ENCODE measurements at places on chromosomes 3 and 15.
A peak's percentile ranks its signal among the peaks of the same experiment; 100 is the strongest.

DNA sequence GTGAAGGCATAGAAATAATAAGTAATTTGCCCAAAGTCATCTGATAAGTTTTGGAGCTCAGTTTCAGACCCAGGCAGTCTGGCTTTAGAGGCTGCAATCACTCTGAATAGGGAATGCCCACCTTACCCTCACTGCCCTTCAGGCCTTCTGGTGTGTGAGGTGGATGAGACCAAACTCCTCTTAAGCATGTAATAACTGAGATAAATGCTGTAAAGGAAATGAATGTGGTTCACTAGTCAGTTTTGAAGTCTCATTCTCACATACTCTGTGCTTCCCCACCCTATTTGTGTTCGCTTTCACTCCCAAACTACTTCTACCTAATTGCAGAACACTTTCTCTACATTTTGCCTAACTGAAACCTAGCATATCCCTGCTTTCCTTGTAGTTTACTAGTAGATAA, 144.1 kb downstream of the FILIP1L start:
- DNase-seq, result no peak

DNA sequence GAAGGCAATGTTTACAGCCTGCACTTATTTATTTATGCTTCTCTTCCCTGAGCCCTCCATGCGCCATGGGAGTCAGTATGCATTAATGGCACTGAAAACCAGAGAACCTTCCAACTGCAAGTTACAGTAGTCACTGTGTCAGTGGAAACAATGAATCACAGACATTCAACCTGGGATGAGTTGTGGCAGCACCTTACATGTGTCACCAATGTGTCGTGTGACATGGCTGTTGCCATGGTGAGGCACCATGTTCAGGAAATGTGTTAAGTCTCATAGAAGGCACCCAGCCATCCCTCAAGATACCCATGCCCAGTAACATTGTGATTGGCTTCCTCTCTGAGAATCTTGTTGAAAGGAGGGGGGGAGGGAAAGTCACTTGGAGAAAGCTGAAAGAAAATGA, 105.0 kb downstream of the FOXP1 start:
- no peak for DNase-seq

- DNase-seq, result no peak
Measured at GRCh38 chr3:141241616-141242376, 10.2 kb downstream of the PXYLP1 start.

DNA sequence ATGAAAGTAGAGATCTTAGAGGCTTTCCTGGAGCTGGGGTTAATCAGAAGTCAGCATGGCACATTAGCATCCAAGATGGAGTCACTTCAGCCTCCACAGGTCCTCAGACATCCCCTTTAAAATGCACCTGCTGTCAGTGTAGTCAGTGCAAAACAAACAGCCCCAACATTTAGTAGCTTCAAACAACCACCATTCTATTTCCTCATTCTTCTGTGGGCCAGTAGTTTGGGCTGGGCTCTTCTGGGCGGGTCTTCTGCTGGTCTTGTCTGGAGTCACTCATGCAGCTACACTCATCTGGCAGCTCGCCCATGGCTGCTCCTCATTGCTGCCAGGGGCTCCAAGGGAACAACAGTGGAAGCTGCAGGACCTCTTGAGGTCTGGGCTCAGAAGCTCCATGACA, 99.9 kb downstream of the TLE3 start:
- no peak for DNase-seq

DNA sequence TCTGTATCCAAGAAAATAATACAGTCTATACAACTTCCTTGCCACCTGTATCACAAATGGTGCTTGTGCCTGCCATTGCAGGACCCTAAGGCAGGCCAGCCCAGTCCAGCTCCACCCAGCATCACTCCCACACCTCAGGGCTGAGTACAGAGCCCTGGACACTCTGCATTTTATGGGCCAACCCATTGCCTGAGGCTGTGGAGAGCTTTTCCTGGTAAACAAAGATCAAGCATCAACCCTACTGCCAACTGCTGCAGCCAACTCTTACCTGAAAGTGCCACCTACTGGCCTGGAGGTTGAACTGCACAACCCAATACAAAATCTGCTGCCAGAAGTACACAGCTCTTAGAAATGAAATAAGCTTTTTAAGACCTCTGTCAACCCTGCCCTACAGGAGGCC, 1082.2 kb downstream of the NAALADL2 start:
- no peak for DNase-seq

- peak; percentile 99 for DNase-seq
Measured at GRCh38 chr3:186108941-186109865, at the start of gene ETV5. TSS of gene ETV5 (minus strand) at chr3:186109089. CDS start at chr3:186105868, 3,221 bp downstream.

DNA sequence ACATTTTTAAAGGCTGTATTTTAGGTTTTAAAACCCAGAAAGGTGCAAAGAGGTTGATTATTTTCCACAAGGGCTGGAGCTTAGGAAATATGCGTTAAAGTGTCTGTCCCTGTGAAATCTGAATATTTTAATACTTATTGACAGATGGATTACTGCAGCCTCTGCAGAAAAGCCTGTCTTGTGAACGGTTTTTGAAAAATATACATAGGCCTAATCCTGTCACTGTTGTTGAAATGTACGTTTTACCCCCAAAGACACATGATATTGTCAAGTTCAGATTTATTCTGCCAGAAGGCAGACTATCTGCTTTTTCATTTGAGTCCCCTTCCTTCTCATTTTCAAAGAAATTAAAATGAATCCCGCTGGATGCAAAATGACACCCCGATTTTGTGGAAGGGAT, 2.2 kb upstream of the BCL6 start:
- DNase-seq, result no peak

DNA sequence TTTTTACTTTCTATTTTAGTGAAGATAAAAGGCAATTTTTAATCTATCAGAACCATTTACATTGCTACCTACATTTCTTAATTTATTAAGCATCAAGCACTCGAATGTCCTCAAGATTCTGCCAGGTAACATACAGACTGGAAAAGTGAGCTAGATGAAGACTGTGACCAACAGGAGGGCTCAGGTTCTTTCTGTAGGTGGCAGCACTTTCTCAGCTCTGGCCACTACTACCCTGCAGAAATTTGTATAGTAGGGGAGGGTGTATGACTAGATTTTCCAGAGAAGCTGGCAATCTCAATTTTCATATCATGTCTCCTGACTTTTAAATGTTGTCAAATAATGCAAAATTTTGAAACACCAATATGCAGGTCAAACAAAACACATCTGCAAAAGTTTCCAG, 165.0 kb upstream of the SUCLG2 start:
- no peak for DNase-seq

- DNase-seq, result no peak
Measured at GRCh38 chr3:35653347-35653746, 14.0 kb downstream of the ARPP21 start.

- no peak for DNase-seq
Measured at GRCh38 chr3:71356265-71356664, 227.3 kb downstream of the FOXP1 start.

DNA sequence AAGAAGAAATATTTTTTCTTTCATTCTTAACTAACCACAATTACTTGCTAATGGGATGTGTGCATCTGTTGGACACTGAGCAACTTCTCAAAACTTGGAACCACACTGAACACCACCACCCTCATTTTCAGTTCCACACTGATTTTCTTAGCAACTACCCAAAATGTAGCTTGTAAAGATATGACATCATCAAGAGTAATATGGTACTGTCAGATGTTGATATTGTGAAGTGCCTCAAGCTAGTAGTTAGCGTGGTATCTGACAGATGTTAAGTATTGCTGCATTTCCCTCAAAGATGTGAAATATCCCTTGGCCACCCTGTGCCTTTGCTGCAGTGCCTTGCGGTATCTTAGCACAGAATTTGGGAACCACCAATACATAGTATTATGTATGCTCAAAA, 9.3 kb downstream of the RFTN1 start:
- DNase-seq, result peak; percentile 49

DNA sequence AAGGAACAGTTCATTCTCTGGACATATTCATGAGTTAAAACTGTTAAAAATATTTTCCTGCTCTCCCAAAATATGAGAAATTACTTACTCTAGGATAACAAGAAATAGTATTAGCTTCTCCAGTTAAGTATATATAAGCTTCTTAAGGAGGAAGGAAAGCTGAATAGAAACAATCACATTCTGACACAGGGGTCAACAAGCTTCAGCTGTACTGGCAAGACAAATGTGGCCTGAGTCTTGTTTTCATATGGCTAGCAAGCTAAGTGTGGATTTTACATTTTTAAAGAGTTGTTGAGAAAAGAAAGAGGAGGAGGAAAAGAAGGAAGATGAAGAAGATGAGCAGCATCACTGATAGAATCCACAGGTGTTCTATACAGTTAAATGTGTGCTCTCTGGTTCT, 313.8 kb downstream of the ZPLD1 start:
- no peak for DNase-seq

DNA sequence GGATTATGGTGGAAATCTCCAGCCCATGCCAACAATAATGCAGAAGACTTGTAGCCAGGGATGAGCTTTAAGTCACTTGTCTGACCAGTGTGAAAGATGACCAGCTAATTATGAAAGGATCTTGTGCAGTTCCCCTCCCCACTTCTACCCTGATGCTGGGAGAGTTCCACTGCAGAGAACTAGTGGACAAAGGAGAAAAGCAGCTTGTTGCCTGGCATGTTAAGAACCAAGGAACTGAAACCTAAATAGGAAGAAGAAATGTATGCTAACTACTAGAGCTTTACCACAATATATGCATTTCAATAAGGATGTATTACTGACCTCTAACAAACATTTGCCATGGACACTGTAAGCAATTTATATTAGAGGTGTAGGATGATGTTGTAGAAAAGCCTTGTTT, 52.2 kb upstream of the CSTA start:
- DNase-seq, result no peak

GRCh38 chr3:122271246-122271898, 53.7 kb upstream of the CSTA start:
- DNase-seq, result no peak

- DNase-seq, result no peak
Measured at GRCh38 chr3:62885136-62885535, 9.9 kb upstream of the CADPS start.

- DNase-seq, result peak; percentile 57
Measured at GRCh38 chr3:8954938-8955763, 8.1 kb downstream of the RAD18 start.

DNA sequence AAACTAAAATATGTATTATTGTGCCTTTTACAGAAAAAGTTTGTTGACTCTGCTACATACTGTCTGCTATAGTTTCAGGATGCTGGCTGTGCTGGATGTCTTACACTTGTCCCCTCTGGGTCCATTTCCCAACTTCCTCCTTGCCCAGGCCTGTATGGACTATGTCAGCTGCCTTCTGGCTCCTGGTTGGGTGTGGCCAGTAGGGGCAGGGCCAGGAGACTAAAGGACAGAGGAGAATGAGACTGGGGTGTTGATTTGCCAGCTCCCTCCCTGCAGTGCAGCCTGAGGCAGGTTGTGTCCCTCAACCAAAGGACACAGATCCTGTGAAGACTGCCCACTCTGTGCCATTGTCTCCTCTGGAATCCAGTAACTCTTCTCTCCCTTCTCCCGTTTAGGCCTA, 90.6 kb upstream of the UBE2E2 start:
- no peak for DNase-seq

DNA sequence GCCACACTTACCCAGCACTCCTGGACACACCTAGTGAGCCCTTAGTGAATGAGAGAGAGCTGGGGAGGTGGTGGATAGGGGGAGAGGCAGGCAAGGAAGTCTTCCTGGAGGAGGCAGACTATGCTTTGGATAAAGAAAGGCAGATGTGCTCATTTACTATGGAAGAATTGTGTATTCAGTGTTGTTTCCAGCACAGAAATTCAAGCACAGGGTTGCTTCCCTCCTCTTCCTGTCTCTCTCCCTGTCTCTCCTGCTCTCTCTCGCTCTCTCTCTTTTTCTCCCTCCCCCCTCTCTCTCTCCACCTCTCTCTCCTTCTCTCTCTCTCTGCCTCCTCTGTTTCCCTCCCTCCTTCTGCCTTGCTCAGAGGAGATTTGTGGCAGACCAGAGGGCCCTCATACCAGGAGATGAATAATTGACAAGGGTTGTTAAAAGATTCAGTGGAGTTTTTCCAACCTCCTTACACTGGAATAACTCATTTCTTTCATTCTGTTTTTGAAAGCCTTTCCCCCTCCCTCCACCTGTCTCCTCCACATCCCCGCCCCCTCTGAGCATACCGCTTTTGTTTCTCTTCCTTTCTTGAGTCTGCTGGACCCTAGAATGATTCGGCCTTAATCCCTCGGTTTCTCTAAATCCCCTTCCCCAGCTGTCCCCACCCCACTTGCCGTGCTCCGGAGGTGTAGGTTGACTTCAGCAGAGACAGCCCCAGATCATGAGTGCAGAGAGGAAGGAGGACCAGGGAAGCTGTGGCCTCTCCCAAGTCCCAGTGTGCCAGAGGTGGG, 65.6 kb downstream of the CCDC33 start:
- DNase-seq, result no peak

DNA sequence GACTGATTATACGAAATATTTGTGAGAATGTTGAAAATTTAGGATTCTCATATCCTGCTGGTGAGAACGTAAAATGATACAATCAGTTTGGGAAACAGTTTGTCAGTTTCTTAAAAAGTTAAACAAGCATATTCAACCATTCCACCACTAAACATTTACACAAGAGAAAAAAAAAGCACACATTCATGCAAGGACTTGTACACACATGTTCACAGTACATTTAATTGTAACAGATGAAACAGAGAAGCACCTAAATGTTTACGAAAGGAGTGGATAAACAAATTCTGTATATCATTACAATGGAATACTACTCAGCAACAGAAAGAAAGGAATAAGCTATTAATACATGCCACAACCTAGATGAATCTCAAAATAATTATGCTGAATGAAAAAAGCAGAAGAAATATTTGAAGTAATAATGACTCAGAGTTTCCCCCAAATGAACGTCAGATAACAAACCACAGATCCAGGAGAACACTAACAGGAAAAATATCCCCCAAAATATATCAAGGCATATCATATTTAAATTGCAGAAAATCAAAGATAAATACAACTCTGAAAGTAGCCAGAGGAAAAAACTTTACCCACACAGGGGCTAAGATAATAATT, 14.3 kb downstream of the ANKRD28 start:
- DNase-seq, result peak; percentile 54

DNA sequence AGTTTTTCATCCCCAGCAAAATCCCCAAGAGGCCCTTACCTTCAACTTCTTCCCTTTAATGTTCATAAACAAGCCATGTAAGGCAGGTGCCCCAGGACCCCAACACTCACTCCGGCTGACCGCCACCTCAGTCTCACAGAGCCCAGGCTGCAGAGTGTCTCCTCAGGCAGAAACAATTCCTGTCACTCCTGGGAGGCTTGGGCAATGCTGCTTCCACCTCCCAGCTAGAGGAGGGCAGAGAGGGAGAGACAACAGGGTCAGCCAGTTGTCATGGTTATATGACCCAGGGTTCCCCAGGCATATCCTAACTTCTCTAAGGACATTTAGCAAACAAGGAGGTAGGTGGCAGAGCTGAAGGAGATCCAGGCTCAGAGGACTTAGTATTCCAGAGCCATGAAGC, at the start of gene PLIN1:
TSS of gene PLIN1 (minus strand) at position 156 of the 400 bp plus-strand sequence. CDS start 1,878 bp downstream, outside the sequence.
- no peak for DNase-seq

Measured in fibroblast of skin of left biceps (primary cell).